ENCODE measurements at places on chromosomes 4 and X. TPM values are rescaled to one million over a fixed set of nuclear protein-coding genes. Genes with fewer than 3 reads are reported as not detected.

Gene COL25A1
- total RNA-seq = 0.15 TPM

Gene ELOVL6
- 2.1 TPM for total RNA-seq

Gene PNMA3
- total RNA-seq = 0.70 TPM

Gene PDLIM3
- 307 TPM for total RNA-seq
